Sigmoid colon (tissue), 7 donors: ENCODE measurements at places on chromosomes 4 and X. TPM values are rescaled to one million over a fixed set of nuclear protein-coding genes. Genes with fewer than 3 reads are reported as not detected.

Gene XK
- total RNA-seq, result 27.0 TPM

Gene ITGB1BP2
- total RNA-seq, result 6.3 TPM

Gene ZNF157
- total RNA-seq, result not detected

Gene SORCS2
- total RNA-seq, result 4.1 TPM

Gene RAB33A
- 1.2 TPM for total RNA-seq

Gene CLDN22
- total RNA-seq, result not detected

Gene TMEM271
- not detected for total RNA-seq

DNA sequence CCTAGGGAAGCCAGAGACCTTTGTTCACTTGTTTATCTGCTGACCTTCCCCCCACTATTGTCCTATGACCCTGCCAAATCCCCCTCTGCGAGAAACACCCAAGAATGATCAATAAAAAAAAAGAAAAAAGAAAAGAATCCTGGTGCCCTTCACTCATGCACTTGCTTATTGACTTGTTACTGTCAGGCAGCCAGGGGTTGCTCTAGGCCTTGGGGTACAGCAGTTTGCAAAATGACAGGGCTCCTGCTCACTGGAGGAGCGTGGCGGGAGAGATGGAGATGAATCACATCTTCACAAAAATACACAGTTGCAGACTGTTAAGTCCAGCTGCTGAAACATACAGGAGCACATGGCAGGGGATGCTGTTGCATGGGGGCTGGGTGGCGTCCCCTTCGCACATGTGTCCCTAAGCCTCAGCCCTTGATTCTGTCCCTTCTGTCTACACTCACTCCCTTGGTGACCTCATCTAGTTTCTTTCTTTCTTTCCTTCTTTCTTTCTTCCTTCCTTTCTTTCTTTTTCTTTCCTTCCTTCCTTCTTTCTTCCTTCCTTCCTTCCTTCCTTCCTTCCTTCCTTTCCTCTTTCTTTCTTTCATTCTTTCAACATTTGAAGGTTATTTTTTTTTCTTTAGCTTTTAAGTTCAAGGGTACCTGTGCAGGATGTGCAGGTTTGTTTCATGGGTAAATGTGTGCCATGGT, 16.9 kb upstream of the TMEM271 start:
- no peak for DNase-seq

- no peak for DNase-seq
Measured at GRCh38 chr4:145531859-145532258, 50.2 kb downstream of the SMAD1 start.

- peak; percentile 71 for DNase-seq
Measured at GRCh38 chr4:9703391-9703790, 78.0 kb upstream of the DRD5 start.

DNA sequence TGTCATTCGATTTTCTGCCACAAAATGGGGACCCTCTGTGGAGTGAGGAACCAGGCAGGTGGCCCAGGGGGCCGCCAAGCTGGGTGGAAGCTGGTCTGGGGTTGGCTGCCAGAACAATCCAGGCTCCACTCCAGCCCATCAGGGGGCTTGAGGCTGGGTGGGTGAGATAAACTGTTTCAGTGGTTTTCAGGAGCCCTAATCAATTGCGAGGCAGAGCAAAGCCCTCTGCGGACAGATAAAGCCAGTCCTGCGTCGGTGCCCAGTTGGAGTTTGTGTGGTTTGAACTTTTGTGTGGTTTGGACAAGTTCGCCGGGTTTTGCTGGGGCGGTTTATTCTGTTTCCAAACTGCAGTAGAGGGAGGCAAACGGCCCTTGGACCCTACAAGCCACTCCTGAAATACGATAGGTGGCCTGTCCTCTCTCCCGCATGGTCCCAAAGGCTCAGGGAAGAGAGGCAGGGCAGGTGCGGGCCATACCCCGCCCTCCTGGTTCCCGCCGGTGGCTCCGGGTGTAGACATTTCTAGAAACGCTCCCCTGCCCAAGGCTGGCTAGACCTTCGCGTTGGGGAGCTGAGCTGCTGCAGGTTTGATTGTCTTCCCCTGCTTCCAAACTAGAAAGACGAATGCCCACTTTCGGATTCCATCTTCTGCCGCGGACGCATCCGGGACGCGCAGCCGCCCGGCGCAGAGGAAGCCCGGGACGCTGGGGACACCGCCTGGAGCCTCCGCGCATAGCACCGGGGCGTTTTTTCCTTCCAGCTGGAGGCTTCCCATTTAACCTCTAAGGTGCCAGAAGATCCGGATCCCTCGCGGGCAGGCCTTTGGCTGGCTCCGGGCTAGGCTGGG, 169.0 kb upstream of the BCOR start:
- DNase-seq, result peak; percentile 83

DNA sequence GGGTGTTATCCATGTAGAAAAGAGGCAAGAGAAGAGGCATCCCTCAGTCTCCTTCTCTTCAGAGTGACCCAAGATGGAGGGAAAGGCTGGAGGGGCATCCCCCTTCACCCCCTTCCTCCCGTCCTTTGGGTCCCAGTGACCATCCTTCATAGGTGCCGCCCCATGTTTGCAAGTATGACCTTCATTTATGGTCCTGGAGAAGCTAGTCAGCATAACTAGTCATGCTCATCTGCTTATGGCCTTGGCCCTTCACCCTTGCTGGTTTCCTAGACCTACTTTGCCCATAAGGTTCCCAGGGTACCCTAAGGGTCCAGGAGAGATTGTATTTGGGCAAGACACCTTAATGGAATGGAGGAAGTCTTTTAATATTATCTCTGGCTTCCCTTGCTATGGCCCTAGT, 46.7 kb downstream of the HMGB2 start:
- DNase-seq, result no peak

DNA sequence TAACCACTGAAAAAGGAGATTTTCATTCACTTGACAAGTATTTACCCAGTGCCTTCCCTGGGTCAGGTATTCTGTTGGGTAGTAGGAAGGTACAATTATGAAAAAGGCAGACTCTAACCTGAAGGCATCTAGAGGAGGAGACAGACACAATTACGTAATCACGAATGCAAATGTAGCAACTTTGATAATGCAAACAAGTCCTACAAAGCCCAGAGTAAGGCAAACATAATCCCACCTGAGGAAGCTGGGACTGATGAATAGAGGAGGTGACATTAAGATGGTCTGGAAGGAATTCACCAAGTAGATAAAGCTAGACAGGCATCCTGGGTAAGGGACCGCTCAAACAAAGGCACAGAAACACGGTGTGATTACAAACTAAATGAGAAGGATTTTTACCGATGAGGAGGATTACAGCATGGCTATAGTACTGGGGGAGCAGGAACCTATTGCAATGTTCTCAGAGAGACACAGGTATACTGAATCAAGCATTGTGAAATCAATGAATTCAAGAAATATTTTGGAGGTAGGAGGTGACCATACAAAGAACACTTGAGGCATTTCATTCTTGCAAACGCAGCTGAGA, 37.1 kb downstream of the TMEM150C start:
- no peak for DNase-seq

DNA sequence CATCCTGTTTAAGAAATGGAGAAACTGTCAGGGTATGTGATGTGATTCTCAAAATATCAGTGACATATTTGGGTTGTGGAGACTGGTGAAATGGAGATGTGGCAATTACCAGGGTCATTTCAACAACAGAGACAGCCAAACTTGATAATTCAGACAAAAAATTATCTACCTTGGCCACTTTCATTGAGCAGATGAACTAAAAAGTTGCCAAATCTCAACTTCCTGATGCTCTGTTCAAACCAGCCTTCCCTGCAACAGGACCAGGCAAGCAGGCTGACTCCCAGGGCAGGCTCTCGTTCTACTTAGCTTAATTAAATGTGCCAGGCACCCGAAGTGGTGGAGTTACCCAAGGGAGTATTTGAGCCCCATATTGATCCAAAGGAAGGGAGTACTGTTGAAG, 199.6 kb downstream of the AFF2 start:
- DNase-seq, result no peak
